ENCODE measurements at places on chromosomes 16 and 17.
A peak's percentile ranks its signal among the peaks of the same experiment; 100 is the strongest.

DNA sequence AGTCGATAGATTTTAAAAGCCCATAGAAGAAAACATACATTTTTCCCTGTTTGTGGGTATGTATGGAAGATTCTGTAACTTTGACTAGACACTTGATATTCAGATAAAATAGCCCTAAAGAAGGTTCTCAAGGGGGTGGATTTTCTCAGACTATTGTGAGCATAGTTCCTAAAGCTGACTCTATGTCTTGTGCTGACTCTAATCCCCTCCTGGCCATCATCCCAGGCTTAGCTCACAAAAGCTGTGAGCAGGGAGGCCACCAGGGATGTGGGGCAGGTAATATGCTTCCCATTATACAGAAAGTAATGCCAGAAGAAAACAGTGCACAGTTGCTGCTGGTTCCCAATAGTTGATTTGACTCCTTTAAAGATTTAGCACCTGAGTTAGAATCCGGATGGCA, 32.0 kb downstream of the CDH13 start:
- no peak for DNase-seq

- DNase-seq = no peak
Observed at GRCh38 chr17:30117675-30118081, 1.1 kb downstream of the NSRP1 start.

DNA sequence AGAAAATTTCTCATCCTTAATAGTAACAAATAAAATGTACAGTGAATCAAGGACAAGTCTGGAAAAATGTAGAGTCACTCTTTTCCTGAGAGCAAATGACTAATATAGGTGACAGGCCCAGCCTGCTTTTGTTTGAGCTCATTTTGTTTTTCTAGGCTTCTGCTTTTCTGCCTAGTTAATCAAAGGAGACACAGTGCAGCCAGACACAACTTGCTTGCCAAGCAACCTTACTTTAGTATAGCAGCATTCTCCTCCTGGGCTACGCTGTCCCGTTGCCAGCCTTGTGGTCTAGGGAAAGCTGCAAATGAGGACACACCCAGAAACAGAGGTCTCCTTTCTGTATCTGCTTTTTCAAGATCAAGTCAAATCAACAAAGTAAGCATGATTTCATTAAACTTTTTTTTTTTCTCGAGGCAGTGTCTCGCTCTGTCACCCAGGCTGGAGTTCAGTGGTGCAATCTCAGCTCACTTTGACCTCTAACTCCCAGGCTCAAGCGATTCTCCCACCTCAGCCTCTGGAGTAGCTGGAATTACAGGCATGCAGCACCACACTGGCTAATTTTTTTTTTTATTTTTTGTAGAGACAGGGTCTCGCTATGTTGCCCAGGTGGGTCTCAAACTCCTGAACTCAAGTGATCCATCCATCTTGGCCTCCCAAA, 17.2 kb downstream of the GINS3 start:
- DNase-seq = no peak

GRCh38 chr17:81927152-81927652, 333 bp downstream of the MAFG start:
- no peak for DNase-seq

DNA sequence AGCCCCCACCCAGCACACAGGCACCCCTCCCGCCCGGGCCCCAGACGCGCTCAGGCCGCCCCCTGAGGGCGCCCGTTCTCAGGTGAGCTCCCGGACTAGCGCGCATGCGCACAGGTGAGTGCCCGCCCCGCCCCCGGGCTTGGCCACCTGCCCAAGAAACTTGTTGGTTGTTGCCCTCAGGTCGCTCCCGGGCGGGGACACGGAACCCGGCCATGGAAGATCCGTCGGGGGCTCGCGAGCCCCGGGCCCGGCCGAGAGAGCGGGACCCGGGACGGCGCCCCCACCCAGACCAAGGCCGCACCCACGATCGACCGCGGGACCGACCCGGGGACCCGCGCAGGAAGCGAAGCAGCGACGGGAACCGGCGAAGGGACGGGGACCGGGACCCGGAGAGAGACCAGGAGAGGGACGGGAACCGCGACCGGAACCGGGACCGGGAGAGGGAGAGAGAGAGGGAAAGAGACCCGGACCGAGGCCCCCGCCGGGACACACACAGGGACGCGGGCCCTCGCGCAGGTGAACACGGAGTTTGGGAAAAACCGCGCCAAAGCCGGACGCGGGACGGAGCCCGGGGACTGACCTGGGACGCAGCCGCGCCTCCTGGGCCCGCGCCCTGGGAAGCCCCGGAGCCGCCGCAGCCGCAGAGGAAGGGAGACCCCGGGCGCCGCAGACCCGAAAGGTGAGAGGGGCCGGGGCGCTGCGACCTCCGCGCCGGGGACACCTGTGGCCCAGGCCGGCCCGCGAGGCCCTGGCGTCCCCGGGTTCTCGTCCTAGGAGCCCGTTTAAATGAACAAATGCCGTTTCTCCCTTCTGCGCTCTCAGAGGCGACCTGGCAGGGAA, at the start of gene MARVELD3:
Gene MARVELD3 (plus strand): TSS at position 167 of the 840 bp plus-strand sequence. CDS start 46 bp downstream, at position 213.
- DNase-seq = peak; percentile 9

DNA sequence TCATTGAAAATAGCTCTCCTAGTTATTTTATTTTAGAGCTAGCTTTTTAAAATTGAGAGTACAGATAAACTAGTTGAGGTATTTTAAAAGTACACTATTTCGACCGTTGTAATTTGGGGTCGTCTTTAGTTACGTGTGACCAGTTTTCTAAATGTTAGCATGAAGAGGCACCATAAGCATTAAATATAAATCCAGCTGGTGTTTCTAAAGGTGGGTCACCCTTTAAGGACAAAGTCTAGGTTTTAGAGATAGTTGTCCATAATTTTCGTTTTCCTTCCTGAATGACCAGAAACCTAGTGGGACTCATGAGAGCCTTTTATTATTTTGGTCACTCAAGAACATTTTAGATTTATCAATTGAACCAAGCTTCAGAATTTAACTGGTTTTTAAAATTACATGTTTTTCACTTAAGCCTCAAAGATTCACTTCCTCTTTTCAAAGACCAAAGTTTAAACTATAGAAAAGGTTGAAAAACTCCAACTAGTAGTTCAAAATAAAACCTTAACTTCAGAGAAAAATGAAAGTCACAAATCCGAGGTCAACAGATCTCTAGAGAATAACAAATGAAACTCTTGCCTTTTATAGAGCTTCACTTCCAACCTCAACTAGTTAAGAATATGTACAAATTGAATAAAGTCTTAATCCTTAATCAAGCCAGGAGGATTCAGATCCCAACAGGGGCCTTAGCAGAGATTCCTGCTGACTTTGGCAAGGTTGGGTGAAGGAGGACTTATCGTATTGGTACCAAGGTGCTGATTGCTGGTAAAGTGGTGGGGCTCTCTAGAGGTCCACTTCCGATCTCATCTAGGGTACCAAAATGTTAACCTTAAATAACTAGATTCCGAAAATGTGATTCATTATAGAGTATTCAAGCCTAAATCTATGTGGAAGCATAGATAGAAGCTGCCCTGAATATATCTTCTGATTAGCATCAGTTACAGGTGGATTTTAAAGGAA, 32.5 kb downstream of the PHKB start:
- no peak for DNase-seq

GRCh38 chr16:1965396-1966001, 873 bp upstream of the RPS2 start:
- DNase-seq = no peak

DNA sequence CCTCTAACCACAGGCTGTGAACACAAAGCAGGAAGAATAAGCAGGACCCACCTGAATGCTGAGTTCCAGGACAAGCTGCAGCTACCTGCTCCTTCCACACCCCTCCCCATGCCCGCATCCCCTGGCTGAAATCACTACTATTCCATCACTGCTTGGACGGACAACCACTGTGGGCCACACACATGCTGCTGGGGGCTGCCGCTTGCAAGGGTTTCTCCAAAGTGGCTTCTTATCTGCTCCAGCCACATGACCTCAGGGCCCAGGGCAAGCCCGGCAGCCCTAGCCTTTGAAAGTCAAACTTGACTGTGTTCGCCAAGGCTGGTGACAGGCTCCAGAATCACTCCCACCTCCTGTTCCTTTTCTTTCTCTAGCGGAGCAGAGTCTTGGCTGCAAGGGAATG, 18.4 kb downstream of the FA2H start:
- DNase-seq = no peak

DNA sequence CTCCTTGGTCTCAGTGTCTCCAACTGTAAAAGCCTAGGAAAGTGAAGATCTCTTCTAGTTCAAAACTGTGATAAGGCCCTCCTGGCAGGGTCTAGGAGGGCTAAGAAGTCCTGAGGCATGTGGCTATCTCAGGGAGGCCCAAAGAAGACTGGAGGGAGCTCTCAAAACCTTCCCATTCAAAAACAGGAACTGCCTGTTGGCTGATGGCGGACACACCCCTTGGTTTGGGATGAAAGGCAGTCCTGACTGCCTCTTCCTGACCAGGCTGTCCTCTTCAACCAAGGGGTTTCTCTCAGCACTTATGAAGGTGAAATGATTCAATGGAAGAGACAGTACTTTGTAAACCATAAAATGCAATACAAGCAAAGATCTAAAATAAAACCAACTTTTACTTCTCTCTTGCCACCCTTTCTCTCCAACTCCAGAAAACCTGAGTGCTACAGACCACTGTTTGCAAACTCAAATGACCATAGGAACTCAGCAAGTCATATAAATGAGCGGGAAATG, 4.7 kb downstream of the ZNF764 start:
- no peak for DNase-seq

GRCh38 chr17:44385287-44386181, 3.9 kb downstream of the ITGA2B start:
- peak; percentile 89 for DNase-seq

- peak; percentile 37 for DNase-seq
Observed at GRCh38 chr16:78437352-78437968, 338.0 kb downstream of the WWOX start.

DNA sequence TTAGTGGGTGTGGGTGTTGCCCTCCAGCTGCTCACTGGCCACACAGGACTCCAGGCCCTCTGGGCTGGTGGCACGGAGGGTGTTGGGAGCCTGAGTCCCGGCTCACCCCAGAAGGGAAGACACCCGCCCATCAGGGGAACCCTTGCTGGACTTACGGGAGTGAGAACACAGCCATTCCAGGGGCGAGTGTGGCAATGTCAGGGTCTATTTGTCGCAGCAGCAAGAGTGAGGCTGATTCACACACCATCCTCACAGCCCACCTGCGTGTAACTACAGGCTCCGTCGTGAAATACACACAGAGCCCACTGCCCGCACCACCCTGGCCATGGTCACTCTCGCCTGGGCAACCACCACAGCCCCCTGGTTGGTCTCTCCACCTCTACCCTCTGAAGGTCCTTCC, 17.8 kb upstream of the AATK start:
- DNase-seq = no peak

GRCh38 chr16:4042581-4042980, 73.7 kb downstream of the ADCY9 start:
- DNase-seq = no peak

GRCh38 chr17:80361495-80362220, 53.3 kb upstream of the ENDOV start:
- peak; percentile 26 for DNase-seq

DNA sequence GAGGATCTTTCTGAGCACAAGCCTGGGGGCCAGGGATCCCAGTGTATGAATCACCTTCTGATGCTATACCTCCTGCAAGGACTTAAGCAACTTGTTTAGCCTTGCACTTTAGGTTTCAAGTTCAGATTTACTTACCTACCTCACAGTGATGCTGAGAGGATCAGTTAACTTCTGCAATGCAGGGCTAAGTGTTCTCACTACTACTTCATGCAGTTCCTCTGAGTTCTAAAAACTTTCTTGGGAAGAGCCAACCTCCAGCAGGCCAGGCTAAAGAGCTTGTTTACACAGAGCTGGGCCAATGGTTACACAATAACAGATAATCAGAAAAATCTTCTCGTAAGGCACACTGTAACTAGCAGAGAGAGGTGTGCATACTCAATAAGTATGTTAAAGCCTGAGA, 13.0 kb downstream of the VEZF1 start:
- DNase-seq = no peak

DNA sequence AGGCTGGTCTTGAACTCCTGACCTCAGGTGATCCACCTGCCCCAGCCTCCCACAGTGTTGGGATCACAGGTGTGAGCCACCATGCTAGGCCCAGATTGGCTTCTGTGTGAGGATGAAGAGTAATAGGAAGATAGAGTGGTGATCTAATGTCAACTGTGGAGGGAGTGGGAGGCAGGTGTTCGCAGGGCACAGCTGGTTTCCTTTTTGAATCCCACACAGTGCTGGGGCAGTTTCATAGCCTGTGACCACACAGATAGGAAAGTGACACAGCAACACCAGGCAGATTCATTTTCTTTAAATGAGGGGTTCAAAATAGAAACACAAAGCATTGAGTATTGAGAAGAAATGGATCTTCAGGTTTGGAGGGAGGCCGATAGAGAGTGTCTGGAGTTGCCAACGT, 540.3 kb downstream of the WWOX start:
- no peak for DNase-seq

GRCh38 chr17:71176331-71176730, 944.5 kb upstream of the SOX9 start:
- no peak for DNase-seq

- no peak for DNase-seq
Observed at GRCh38 chr16:9980981-9981380, 201.2 kb downstream of the GRIN2A start.

DNA sequence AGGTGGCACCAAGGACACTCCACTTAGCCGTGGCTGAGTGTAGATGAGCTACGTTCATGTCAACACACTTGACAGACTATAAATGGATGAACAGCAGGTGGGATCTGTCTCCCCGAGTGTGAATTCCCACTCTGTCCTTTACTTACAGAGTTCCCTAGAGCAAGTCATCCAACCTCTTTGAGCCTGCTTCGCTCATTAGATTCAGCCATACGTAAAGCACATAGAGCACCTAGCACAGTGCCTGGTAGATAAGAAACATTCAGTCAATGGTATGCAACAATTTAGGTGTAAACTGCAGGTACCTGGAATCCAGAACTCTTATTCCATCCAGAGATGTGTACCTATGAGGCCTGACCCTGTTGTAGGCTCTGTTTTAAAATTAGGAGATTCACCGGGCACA, 227.8 kb upstream of the C16orf82 start:
- DNase-seq = no peak

DNA sequence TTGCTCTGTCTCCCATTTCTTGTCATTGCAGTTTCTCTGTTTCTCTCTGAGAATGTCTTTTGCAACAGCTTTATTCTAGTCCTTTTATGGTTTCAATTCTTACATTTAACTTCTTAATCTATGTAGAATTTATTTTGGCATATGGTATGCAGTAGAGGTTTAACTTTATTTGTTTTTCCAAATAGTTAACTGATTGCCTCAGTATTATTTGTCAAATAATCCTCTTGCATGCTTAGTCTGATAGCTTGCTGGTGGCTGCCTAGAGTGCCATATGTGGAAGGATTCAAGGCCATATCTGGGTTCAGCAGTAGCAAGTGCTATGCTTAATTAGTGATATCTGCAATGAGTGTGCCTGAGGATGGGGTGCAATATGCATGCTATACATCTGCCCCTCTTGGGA, 6.9 kb downstream of the SNTB2 start:
- DNase-seq = no peak

Data from CD4-positive, alpha-beta T cell treated with Interleukin-10 for 1 hour (primary cell).